ENCODE measurements at places on chromosomes 6 and 20. TPM values are rescaled to one million over a fixed set of nuclear protein-coding genes. Genes with fewer than 3 reads are reported as not detected.

Gene CCM2L
- total RNA-seq, result 27.3 TPM

Gene SLC24A3
- total RNA-seq, result 0.16 TPM

Gene PTCRA
- not detected for total RNA-seq

Gene LY6G6D
- total RNA-seq, result not detected

Gene AVP
- not detected for total RNA-seq

Gene ADGRF5
- 276 TPM for total RNA-seq

Gene CLVS2
- not detected for total RNA-seq

Gene CDSN
- not detected for total RNA-seq

Gene SLC17A2
- not detected for total RNA-seq

Gene MEI4
- under 0.01 TPM for total RNA-seq

Gene KIF25
- 0.49 TPM for total RNA-seq

Gene PRDM13
- not detected for total RNA-seq

Gene EYS
- total RNA-seq, result not detected
